ENCODE measurements at places on chromosomes 3 and 15.

GRCh38 chr3:187612656-187613055 lies 57.5 kb downstream of the SST start:
- no peak for DNase-seq

GRCh38 chr15:90465930-90466567 lies 63.7 kb upstream of the CRTC3 start:
- no peak for DNase-seq

GRCh38 chr3:36206956-36207580 lies 173.2 kb upstream of the STAC start:
- DNase-seq = no peak

DNA sequence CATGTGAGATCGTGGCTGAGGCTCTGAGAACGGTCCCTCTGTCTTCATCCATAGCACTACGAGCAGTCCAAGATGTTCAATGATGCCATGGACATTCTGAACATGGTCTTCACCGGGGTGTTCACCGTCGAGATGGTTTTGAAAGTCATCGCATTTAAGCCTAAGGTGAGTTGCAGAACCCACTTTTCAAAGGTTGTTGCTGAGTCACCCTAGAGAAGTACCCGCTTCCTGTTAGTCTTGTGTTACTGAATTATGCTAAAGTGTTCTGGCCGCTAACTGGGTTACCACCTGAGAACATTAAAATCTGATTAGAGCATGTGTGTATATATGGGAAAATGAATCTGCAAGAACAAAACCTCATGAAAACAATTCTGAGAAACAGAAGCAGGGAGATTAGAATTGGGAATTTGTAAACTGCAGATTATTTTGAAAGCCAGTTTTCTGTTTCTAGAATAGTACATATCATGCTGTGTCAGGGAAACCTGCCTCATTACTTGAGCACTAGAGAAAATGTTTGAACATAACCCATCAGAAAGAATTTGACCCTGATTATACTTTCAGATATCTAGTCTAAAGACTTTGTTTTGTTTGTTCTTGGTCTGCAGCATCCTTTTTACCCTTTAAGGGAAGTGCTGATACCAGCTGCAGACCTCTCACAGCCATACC lies 92.6 kb downstream of the CHDH start:
- no peak for DNase-seq

GRCh38 chr15:78950902-78951840 lies 6.3 kb upstream of the CTSH start:
- no peak for DNase-seq

DNA sequence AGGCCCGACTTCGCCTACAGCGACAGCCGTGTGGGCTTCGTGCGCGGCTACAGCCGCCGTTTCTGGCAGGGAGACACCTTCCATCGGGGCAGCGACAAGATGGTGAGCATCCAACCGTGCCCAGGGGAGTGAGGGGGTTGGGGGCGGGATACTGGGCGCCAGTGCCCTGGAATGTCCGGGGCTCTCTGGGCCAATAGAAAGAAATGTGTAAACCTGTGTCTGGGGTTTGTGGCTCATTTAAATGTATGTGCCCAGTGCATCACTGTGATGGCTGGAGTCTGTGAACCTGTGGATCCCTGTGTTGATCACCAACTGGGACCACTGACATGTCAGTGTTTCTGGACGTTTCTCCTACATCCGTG lies 423 bp downstream of the CHAC1 start:
- no peak for DNase-seq

- DNase-seq = no peak
These were observed 53.5 kb downstream of the TLE3 start for GRCh38 chr15:70044168-70044567.

- no peak for DNase-seq
These were observed 63.4 kb upstream of the CPB1 start for GRCh38 chr3:148763986-148764935.

GRCh38 chr3:67783281-67784250 lies 129.2 kb upstream of the SUCLG2 start:
- no peak for DNase-seq

DNA sequence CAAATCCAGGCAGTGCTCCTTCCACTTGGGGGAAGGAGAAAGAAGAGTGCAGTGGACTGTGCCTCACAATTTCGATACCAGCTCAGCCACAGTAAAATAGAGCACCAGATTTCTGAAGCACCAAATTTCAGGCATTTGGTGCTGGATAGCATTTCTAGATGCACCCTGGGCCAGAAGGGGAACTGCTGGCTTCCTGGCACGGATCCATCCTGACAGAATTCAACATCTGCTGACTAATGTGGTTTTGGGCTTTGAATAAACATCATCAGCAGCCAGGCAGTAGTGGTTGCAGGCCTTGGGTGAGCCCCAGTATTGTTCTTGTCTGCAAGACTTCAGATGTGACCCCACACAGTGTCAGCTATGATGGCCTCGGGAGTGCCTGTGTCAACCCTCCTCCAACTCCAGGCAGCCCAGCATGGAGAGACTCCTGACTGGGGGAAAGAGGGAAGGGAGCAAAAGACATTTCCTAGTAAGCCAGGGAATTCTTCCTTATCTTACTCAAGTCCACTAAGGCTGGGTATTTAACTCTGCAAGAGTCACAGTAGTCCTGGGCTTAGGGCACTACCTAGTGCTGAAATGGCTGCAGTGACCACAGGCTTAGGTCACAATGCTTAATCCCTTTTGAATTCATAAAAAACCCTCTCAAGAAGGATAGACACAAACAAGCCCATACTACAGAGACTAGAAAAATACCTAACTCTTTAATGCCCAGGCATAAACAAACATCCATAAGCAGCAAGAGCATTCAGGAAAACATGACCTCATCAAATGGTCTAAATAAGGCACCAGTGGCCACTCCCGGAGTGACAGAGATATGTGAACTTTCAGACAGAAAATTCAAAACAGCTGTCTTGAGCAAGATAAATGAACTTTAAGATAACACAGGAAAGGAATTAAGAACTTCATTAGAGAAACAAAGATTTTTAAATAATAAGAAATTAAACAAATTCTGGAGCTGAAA lies 74.7 kb downstream of the SPATA16 start:
- no peak for DNase-seq

DNA sequence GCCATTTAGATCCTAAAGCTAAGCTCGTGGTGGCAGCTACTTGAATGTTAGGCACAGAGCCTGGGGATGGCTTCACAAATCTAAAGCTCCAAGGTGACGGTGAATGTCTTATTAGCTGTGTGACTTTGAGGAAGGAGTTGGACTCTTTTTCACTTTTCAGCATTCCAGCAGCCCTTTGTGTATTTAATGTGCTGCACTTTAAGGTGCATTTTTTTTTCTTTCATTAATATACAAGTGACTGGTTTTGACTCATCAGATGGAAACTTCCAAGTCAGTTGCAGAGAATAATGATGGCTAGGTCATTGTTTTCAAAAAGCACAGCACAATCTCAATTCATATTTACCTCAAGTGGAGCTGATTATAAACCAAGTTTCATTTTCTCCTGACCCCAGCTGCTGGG lies 55.8 kb downstream of the TMED3 start:
- DNase-seq = no peak

- no peak for DNase-seq
These were observed 6.3 kb upstream of the TLE3 start for GRCh38 chr15:70103880-70104626.

Measured in AG09309 (cell line).